Stimulated activated CD4-positive, alpha-beta T cell treated with anti-CD3 and anti-CD28 coated beads, TNF-alpha, amount 100 ng/mL, for 1 hour (primary cell): ENCODE measurements at places on chromosomes 5 and 9.

DNA sequence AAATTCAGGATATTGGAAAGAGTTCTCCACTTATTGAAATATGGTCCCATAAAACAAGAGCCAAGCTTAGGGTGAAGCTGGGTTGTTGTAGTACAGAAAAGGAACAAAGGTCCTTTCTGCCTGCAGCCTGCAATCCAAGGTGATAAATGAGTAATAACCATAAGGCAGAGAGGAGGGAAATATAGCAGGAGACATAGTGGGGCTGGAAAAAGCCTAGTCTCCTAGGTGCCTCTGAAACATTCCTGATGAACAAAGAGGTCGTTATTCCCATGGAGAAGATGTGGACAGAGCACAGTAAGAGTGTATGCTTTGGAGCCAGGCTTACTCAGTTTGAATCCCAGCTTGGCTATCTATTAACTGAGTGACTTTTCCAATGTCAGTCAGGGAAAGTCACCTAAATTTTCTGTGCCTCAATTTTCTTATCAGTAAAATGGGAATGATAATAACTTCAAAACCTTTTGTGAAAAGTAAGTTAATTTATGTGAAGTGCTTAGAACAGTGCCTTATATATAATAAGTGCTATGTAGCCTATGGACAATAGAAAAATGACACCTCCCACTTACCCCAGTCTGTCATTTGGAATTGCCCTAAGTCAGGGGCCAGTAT is 110.8 kb upstream of the GRIN3A start:
- no peak for DNase-seq

DNA sequence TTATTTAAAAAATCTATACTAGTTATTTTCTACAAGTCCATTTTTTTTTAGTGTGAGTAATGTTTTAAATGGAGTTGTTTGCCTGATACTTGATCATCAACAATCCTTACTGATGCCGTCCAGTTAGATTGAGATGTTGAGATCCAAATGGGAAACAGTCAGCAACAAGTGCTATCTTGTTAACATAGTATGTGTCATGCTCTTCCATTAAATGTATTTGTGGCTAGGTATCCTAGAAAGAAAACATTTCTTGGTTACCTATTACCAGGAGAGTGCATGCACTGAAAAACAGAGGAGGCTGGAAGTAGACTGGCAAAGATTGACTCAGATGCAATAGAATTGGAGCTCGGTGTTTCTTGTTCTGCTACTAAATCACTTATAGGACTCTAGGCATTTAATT is 123.4 kb upstream of the MAN2A1 start:
- no peak for DNase-seq

DNA sequence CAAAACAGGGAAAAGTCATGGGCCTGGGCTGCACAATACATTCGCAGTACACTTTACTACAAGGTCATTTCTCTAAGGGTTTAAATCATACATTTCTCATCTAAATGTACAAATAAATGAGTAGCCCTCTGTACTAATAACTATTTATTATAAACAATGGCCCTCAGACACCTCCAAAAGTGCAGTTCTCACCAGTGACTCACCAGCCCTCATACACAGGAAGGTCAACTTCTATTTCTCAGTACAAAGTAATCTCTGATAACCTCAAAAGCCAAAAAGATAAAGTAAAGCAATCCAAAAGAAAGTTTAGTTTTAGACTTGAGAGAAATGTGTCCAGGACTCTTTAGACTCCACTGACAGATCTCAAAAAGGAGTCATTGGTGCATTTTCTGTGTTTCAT is 1258.1 kb upstream of the CDH6 start:
- DNase-seq: no peak

DNA sequence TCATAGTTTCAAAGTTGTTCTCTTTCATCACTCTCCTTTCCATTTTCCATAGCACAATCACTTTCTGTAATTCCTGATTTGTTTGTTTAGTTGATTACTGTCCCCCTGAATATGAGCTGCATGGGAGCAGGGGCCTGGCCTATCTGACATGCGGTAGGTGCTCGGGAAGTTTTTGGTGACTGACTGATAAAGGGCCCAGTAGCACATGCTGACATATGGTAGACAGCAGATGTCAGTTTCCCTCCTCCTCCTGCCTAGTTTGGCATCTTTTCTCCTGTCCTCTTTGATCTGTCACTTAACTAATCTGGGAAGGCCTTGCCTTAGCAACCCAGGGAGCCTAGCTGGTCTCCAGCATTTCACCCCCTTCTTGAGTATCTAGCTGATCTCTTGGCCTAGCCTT is 14.4 kb downstream of the GALNT12 start:
- no peak for DNase-seq

- no peak for DNase-seq
These were observed 3.8 kb downstream of the NDUFA8 start for GRCh38 chr9:122155796-122156195.

- DNase-seq: no peak
These were observed 108.9 kb downstream of the ST8SIA4 start for GRCh38 chr5:100794218-100794617.

DNA sequence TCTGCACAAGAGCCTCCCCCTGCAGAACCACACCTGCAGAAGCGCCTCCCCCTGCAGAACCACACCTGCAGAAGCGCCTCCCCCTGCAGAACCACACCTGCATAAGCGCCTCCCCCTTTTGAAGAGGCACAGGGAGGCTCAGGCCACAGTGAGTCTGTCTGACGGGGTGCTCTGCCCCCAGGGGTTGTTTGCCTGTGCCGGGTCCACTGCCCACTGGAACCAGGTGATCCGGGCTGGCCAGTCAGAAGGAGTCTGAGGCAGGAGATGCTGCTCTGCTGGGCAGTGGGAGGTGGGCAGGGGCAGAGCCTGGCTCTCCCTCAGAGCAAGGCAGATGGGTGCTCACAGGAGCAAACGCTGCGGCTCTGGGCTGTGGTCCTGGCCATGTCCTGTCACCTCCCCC is 60.8 kb upstream of the RNU6ATAC start:
- no peak for DNase-seq

DNA sequence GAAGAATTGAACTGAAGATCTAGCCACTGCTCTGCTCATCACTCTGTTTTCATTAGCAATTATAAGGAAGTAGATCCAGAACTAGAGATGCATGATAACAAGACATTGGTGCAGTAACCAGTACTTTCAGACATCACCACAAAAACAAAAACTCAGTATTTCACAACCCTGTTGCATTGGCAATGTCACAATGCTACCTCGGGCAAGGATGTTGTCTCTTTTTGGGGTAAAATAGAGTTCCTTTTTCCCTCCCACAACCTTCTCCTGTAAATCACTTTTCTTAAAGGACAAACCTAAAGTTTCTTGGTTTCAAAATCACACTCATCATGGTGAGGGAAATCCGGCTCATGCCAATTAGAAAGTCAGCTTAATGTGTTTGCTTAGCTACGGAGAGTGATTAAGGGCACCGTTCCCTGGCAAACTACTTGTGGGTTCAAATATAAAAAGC is 420.1 kb upstream of the MEF2C start:
- DNase-seq: no peak

- no peak for DNase-seq
These were observed 74.9 kb upstream of the NIPAL4 start for GRCh38 chr5:157384971-157385709.

- no peak for DNase-seq
These were observed 405.5 kb downstream of the KIF4B start for GRCh38 chr5:155418960-155419579.

- no peak for DNase-seq
These were observed 2.9 kb downstream of the NSMF start for GRCh38 chr9:137456061-137456863.

GRCh38 chr9:37675661-37676060 is 24.9 kb downstream of the FRMPD1 start:
- DNase-seq: no peak

DNA sequence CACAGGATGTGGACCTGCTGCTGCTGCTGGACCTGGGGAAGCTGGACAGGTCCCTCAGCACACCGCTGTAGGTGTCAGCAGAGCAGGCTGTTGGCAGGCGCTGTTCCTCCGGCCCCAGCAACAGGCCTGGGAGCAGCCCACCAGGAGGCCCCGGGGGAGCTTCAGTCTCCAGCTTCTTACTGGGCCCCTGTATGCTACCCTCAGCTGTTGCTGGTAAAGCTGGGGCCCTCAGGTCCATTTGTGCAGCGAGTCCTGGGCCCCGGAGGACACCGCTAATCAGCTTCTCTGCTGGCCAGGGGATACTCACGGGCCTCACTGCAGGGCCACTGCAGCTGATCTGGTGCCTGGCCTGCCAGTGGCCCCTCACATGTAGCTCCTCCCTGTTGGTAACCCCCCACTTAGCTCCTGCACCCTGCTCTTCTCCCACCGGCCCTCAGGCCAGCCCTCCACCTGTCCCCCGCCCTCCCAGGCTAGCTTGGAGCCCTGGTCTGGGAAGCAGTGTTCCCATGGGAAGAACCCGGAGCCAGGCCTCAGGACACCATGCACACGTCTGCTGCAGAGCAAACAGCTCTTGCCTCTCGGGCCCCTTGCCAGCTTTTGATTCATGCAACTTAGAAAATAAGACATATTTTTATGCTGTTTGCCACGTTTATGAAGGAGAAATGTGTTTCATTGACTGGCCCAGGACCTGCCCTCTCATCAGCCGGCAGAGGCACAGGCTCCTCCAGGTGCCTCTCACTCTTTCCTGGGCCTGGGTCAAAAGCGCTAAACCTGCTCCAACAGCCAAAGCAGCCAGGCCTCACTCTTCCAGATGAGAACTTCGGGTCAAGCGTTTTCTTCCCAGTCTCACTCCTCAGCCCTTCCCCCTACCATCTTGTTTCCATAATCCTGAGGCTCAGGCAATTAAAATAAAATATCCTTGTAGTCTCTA is 61.0 kb upstream of the ADAMTS2 start:
- DNase-seq: no peak

GRCh38 chr5:120614531-120615180 is 150.6 kb downstream of the PRR16 start:
- no peak for DNase-seq

GRCh38 chr5:155871623-155872022 is 455.3 kb upstream of the SGCD start:
- no peak for DNase-seq

GRCh38 chr9:94287877-94288513 is 28.9 kb downstream of the ZNF169 start:
- DNase-seq: no peak

DNA sequence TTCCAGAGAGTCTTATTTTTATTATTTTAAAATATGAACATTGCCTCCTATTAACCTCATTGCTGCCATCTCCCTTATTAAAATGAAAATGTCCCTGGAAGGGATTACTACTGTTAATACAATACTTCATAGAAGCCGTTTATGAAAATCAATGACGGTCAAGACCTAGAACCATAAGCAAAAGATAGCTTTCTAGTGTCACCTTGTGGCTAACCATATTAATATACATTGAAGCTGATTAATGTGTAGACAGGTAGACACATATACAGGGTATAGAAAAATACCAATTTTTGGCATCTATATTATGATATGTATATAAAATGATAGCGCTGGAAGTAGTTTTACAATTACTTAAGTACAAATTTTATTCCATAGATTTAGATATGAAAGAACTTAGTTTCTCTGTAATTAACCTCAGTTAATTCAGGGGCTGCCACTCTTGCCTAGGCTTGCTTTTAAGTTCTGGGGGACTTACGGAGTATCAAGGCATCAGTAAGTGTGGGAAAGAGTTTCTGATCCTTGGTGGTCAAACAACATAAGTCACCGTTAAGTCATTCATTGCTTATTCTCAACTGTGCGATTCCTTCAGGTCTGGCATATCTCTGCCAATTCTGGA is 2.5 kb upstream of the YTHDC2 start:
- DNase-seq: no peak

- no peak for DNase-seq
These were observed 6.1 kb upstream of the PTGS1 start for GRCh38 chr9:122364783-122365150.

- no peak for DNase-seq
These were observed 30.4 kb downstream of the PPP2R2B start for GRCh38 chr5:146848133-146848532.

- no peak for DNase-seq
These were observed 225.5 kb upstream of the ELAVL2 start for GRCh38 chr9:24051587-24051986.

DNA sequence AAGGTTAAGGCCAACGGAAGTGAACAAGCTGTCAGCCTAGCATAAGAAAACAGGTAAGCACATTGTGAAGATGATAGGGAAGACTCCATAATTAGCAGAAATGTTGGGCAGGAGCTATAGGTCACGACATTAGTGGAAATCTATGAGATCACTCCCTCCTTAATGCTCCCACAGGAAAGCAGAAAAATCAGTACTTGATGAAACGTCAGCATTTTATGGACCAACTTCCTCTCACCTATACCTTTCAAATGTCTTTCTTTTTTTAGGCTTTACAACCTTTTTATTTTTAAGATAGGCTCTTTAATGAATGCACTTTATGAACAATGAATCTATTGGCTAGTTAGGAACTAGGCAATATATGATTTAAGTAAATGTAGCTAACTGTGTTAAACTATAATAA is 29.4 kb upstream of the HCN1 start:
- no peak for DNase-seq

- DNase-seq: no peak
These were observed 3.0 kb downstream of the ARSI start for GRCh38 chr5:150299571-150300327.

GRCh38 chr5:1007681-1008450 is 736 bp upstream of the NKD2 start:
- no peak for DNase-seq
